ENCODE measurements at places on chromosomes 12 and 14.

DNA sequence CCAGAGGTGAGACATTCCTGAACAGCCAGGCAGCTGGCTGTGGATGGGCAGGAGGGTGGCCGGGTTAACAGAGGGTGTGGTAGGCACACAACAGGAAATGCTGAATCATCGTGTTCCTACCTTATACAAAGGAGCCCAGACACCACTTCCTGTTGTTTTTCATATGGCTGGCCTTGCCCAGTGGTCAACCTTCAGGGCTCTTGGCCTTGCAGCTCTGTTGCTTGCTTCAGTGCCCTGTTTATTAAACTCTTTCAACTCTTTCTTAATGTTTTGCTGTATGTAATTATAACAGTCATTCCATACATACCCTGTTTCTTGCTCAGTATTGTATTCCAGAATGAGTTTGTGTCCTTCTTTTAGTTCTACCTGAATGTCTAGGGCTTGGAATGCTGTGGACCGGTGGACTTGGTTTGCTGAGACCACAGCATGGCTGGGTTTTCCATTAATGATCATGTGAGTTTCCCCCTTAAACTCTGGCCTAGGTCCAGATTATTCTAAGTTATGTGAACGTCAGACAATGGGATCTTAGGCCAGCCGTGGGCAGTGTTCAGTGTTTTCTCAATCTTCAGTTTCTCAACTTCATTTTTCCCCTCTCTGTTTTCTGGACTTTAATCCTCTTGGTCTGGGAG, 11.9 kb downstream of the CFAP54 start:
- DNase-seq: no peak

DNA sequence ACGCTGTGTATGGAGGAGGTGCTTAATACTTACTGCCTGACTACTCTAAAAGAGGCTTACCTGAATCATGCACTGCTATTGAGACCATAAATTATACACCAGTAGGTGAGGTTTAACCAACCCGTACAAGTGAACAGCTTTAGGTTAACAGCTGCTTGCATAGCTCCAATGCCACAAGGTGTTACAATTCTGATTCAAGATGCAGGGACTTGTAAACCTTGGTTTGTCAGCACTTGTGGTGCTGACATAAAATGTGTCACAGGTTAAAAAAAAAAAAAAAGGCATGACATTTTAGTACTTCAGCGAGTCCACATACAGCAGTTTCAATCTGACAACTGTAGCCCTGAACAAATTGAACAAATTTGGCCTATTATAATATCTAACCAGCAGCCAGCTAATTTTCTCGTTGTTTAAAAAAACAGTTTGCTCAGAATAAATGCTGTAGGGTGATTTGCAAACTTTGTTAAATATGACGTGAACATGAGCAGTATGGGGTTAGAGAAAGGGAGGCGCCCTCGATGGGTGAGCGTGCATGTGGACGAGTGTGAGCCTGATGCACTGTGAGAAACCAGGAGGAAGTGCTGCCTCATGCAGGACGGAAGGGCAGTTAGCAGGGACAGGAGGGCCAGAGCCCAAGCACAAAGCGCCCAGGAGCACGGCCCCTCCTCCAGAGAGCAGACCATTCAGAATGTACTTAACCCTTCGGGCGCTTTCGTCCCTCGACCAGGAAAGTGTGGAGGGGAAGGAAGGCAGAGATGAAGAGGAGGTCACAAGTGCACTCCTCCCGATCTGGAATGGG, 44.7 kb downstream of the TCHP start:
- no peak for DNase-seq

DNA sequence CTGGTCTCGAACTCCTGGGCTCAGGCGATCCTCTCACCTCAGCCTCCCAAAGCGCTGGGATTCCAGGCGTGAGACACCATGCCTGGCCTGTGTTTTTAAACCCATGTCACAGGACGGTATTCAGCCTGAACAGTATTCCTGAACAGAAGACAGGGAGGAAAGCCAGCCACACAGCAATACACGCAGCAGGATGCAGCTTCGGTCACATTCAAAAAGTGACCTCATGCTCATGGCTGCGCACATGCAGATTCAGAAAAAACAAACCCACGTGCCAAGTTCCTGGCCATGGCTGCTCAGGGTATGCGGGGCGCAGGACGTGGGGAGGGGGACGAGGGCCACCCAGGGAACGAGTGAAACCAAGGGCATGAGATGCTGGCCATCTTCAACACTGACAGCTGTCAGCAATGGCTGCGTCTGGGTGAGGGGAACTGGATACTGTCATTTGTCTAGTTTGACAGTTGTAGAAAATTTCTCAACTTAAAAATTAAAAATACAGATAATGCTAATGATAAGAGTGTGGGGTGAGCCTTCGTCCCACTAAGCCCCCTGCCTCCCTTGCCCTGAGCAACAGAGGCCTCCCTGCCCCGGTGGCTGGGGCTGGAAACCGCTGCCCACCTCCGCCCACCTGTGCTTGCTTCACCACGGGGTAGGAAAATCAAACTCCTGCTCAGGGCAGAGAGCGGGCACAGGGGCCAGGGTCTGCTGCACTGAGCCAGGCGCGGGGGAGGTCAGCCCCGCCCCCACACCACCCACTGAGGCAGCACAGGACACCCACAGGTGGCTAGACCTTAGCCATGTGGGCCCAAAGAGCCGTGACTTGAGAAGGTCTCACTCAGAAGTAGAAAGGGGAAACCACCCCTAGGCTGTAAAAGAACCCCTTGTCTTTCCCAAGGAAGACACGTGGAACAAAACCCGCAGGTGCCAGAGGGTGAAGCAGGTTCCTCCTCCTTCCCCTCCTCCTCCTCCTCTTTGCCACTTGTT, 84.2 kb downstream of the SCARB1 start:
- no peak for DNase-seq

GRCh38 chr14:94364037-94364436, 24.4 kb downstream of the SERPINA1 start:
- no peak for DNase-seq

DNA sequence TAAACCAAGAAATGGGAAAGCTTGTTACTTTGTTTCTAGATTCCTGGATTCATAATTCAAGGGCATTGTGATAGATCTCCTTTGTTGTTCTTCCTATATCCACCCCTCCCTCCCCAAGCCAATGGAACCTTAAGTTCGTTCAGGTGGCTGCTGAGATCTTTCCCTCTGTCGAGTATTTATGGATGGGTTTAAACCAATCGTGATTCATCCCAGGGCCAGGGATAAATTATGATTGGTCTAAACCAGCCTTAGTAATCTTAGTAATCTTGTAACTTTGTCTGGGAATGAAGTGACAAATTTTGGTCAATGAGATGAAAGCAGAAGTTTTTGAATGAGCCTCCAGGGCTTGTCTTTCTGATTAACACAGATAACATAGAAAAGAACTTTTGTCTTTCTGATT, 56.1 kb upstream of the PCED1B start:
- no peak for DNase-seq
